Activated CD4-positive, alpha-beta T cell treated with anti-CD3 and anti-CD28 coated beads, Interleukin-2, amount 50 U/mL, for 16 hours (primary cell): ENCODE measurements at places on chromosomes 2 and 18.

GRCh38 chr18:68940039-68940438, 142.2 kb downstream of the CCDC102B start:
- no peak for DNase-seq

DNA sequence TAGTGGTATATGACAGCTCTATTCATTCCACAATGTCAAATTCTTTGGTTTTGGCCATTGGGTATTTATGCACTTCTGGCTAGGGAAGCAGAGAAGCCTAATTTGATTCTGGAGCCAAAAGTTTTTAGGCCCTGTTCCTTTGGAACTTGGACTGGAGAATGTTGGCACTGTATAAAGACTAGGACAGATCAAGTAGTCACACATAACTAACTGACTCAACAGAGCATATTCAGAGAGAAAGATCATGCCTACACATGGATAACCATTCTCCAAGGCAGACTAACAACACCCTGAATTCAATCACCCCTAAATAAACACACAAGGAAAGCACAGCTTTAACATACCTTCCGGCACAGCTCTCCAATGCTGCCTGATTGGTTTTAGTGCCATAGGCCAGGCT, 62.9 kb downstream of the ARHGAP15 start:
- DNase-seq: no peak

- DNase-seq: no peak
Observed at GRCh38 chr18:78721238-78721875, 258.3 kb upstream of the SALL3 start.

DNA sequence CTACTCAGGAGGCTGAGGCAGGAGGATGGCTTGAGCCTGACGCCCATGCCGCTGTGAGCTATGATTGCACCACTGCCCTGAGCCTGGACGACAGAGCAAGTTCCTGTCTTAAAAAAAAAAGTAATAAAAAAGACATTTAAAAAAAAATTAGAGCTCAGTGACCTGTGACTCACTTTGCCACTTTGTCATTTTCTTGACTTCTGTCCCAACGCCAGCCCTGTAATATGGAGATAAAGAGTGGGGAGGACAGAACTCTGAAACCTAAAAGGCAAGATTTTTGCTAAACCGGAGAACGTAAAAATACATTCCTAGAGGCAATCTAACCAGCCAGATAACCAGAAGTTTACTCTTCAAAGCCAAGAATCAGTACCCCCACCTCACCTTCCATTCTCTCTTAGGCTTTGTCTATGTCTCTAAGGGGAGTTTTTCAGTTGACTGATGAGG, 49.0 kb downstream of the PRKRA start:
- no peak for DNase-seq

- no peak for DNase-seq
Observed at GRCh38 chr18:6248017-6248416, 166.7 kb downstream of the L3MBTL4 start.

- no peak for DNase-seq
Observed at GRCh38 chr2:79799729-79800128, 286.9 kb downstream of the CTNNA2 start.

GRCh38 chr18:48885924-48886400, 64.8 kb downstream of the SMAD7 start:
- DNase-seq: no peak
